ENCODE measurements at places on chromosomes 7 and 10.

DNA sequence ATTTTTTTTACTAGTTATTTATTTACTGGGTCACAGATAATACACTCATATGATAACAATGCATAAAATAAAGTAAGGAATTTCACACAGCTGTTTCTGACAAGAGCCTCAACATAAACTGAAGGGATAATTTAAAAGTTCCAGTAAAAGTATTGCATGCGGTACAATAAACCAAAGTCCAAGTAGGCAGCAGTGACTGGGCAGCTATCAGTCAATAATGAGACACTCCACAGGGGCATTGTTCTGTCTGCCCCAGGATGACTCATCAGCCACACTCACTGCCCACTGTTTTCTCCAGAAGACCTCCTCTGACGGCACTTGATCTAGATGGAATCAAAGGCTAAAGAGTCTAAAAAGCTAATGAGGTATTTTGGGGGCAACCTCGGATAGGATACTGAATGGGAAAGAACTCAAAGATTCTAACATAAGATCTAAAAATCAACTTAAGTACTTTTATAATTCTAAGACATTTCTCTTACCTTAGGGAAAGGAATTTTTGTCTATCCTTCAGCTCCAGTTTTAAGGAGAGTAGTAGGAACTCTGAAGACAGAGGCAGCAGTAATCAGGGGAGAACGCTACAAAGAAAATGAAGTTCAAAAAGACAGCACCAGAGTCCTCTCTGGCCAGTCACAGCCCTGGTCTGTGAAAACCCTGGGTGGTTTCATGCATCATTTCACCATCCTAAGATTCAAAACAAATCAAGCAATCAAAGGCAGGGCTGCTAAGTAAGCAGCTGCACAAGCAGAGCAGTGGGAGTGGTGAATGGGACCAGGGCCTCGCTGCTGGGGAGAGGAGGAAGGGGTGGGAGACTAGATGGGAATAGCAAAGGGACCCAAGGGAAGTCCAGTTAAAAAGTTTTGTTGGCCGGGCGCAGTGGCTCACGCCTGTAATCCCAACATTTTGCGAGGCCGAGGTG is 175.1 kb downstream of the AVL9 start:
- no peak for DNase-seq

GRCh38 chr7:73879977-73880681 is 19.2 kb downstream of the TMEM270 start:
- DNase-seq, result no peak

GRCh38 chr7:91922857-91923256 is 17.8 kb upstream of the AKAP9 start:
- DNase-seq, result no peak

GRCh38 chr7:54242776-54243175 is 299.4 kb upstream of the VSTM2A start:
- no peak for DNase-seq

- DNase-seq, result no peak
These were observed 10.2 kb downstream of the CRYGN start for GRCh38 chr7:151429560-151430331.

- peak; percentile 79 for DNase-seq
These were observed 50.6 kb downstream of the PRTFDC1 start for GRCh38 chr10:24901686-24902399.

- DNase-seq, result no peak
These were observed 7.6 kb upstream of the CCDC201 start for GRCh38 chr7:45880433-45880860.

DNA sequence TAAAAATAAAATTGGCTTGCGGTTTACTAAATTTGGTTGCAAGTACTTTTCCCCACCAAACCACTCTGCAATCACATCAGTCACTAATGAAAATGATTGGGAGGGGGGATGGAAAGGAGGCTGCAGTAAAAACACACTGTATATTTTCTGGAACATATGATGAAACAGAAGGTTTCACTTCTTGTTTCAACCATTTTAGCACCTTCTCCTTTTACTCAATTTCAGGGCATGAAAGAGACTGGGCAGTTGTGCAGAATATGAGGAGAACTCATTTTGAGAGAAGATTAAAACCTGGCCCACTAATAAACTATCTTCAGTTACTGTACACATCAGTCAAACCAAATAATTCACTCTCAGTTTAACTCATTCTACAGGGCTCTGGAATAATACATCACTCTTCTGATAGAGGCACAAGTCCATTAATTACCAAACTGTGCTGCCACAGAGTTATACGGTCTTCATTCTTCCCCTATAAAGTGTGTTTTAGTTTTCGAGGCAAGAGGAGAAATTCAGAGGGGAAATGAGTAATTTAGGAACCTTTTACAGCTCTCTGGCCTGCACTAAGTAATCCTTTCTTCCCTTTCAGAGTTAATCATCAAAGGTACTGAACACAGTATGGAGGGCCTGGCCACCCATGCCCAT is 25.5 kb downstream of the JAZF1 start:
- DNase-seq, result no peak

DNA sequence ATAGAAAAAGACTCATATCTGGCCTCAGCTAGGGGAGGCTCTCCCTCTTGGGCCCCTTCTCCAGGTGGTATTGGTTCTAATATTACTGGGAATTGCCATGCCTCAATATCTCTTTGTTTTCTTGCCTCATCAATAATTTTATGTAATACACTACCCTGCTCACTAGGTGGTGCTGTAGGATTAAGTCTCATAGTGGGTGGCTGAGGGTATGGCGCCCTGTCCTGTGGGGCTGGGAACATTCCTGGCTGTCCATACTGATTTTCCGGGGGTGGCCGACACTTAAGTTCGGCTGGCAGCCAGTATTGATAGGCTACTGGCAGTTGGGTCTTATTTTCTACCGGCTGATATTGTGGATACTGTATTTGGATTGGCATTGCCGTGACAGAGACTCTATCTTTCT is 9.0 kb upstream of the TAS2R3 start:
- no peak for DNase-seq

- DNase-seq, result no peak
These were observed at the start of gene EGFR for GRCh38 chr7:55018361-55019190. Gene EGFR, plus strand, starts transcription at chr7:55019017. Its CDS starts 261 bp downstream, at chr7:55019278.

- no peak for DNase-seq
These were observed 18.6 kb downstream of the NPFFR1 start for GRCh38 chr10:70265032-70265689.

GRCh38 chr10:51656503-51656902 is 42.9 kb downstream of the CSTF2T start:
- DNase-seq, result no peak

GRCh38 chr7:133372337-133372736 is 119.5 kb downstream of the EXOC4 start:
- no peak for DNase-seq

- DNase-seq, result peak; percentile 61
These were observed 22.5 kb downstream of the CCDC186 start for GRCh38 chr10:114151486-114151885.

GRCh38 chr7:74479066-74479781 is 25.5 kb downstream of the GTF2IRD1 start:
- DNase-seq, result no peak

DNA sequence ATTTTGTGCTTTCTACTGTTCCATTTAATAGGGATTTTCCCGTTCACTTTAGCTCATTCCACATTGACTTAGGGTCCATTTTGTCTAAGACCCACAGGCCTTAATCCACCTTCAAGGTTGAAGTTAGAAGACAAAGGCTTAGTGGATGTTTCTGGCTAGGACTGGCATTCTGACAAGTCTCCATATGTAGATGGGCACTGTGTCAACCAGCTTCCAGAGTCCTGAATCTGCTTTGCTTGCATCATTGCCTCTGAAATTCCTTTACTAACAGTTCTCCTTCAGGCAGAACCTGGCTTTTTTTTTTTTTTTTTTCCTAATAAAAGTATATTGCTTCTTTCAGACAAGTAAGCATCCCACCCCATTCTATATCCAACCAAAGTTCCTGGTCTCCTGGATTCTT is 69.6 kb upstream of the PDCD4 start:
- DNase-seq, result peak; percentile 24

DNA sequence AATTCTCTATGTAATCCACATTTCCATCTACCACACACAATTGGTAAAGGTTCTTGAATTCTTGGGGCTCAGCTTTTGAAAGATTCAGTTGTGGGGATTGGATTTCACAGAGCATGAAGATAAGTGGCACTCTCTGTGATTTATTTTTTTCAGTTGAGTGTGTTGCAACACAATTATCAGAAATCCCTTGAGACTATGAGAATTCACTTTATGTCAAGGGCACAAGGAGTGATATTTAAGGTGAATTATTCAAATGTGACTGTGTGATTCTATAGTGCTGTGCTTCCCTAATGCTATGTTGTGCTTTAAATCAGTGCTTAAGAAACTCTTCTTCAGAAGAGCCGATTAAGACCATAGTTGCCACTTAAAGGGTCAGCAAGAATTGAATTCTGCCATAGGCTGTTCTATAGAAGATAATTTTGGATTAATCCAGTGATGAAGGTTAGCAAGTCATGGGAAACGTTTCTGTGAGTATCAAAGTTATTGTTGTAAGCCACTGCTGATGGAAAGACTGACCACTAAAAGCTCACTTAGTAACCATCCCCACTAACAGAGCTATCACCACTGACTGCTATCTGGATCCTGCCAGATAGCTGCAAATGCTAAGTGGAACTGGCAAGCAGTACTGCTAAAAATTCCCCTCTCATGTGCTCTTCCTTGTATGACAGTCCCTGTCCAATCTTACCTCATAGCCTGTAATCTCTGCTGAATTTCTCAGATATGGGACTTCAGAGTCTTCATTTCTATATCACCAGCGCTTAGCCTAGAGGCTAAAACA is 134.0 kb upstream of the SEMA3D start:
- DNase-seq, result no peak

GRCh38 chr7:83117466-83117865 is 45.2 kb downstream of the PCLO start:
- DNase-seq, result no peak
